ENCODE measurements at places on chromosomes 7 and 10.
A peak's percentile ranks its signal among the peaks of the same experiment; 100 is the strongest.

GRCh38 chr10:62503872-62504271 is 129.7 kb downstream of the ZNF365 start:
- no peak for DNase-seq

DNA sequence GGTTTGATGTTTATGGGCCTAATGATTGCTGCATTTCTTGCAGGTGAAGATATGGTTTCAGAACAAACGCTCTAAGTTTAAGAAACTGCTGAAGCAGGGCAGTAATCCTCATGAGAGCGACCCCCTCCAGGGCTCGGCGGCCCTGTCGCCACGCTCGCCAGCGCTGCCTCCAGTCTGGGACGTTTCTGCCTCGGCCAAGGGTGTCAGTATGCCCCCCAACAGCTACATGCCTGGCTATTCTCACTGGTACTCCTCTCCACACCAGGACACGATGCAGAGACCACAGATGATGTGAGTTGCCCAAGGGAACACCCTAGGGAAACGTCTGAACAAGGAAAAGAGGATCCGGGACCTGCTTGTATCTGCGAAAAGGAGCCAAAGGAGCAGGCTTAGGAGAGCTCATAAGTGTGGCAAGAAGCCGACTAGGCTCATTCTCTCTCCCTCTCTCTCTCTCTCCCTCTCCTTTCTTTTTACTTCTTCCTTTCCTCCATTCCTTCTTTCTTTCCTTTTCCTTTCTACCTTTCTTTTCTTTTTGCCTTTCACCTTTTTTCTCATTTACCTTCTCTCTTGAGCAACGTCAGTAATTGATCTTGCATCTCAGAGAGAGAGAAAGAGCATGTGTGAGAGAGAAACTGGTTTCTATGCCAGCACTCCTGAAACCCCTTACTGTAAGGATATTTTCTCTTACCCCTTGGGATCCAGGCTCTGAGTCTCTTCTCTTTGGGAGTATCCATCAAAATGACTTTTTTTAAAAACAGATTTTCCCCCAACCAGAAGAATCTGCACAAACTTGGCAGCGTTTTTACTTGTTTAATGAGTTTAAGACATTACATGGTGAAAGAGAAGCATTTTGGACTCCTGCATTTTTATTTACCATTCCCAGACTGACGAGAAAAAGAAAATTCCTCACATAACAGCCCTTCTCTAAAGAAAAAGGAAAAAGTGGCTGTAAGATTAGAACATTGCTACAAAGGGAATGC is 4.7 kb downstream of the DLX6 start:
- DNase-seq, result no peak

- DNase-seq, result no peak
These were observed 1111.3 kb downstream of the TYW1 start for GRCh38 chr7:68107968-68108367.

DNA sequence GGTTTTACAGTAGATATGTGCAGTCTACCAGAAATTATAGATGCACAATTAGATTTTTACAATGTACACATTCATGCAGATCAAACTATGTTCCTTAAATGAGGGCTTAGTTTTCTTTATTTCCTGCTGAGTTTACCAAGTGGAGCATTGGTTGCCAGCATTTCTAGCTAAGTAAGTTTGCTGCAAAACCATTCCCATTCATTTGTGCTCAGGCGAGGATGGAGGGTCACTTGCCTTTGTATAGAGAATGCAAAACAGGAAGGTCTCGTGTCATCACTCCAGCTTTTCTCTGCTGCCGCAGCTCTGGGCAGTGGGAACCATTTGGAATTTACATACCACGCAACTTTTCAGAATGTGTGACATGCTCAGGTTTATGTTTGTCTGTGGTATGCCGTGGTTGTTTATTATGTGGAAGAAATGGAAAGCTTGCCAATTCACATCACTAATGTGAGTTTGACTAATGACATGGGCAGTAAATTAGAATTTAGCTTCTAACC is 198.6 kb downstream of the TRIL start:
- DNase-seq, result no peak

- no peak for DNase-seq
These were observed 20.5 kb downstream of the BNIP3 start for GRCh38 chr10:131961047-131961776.

GRCh38 chr10:72557362-72557761 is 68.5 kb downstream of the MICU1 start:
- DNase-seq, result no peak

DNA sequence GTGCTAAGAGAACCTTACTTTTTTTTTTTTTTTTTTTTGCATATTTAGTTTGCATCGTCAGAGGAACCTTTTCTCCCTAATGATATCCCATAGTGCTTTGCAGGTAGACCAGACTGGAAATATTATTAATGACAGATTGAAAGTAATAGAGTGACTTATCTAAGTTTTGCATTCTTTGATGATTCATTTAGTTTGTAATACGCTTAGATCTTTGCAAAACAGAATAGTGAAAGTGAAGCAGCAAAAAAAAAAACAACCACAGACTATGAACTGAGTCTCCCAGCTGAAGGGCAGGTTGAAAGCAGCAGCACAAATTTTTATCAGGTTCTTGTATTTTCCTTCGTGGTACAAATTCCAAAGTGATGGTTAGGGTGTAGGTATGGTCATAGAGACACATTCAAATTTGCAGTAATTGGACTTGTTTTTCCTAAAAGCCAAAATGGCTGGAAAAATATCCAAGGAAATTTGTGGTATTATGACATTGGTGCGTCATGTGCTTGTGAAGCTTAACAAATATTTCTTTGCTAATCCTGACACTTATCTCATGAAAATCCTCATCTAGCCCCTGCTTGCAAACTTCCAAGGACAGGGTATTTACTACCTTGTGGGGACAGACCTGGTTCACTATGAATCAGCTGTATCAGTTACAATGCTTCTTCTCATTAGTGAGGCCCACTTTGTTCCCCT is 81.8 kb upstream of the CREB5 start:
- DNase-seq, result peak; percentile 22

DNA sequence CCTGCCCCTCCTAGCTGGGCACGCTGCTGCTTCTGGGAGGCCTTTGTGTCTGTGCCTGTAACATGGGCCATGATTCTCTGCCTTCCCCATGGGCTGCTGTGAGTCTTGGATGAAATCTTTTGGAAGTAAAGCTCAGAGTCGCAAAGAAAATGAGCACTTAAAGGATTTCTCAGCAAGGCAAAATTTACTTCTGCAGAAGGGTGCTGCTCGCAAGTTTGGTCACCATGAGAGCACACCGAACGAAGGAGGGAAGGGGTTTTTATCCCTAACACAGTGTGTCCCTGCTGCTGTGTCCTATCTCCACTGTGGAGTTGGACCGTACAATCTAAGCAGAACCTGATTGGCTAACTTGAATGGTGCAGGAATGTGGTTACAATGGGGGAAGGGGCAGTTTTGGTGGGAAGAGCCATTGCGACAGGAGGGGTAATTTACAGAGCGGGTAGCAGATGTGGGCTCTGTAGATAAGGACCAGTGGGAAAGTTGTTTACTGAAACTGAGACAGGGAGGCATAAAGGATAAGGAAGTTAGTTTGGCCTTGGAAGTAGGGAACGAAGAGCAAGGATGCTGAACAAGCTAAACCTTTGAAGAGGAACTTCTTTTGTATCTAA is 57.5 kb downstream of the FANK1 start:
- no peak for DNase-seq

DNA sequence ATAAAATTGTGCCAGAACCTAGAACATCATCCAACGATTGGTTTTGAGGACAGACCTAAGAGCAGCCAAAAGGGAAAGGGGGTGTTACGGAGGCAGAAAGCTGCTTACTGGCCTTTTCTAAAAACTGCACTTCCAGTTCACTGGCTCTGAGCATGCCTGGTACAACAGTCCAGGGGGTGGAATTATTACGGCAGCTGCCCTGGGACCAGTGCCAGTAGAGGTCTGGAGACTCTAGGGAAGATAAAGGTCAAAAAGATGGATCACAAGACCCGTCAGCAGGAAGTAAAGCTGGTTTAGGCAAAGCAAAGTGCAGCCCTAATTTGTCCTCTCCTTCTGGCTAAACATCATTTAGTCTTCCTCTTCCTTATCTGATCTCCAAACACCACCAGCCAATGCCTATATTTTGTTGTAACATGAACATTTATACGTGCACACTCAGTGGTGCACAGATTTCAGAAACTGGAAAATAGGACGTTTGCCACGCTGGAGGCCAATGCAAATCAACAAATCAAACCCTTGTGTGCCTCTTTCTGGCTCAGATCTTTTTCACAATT is 216.4 kb upstream of the DPP6 start:
- no peak for DNase-seq

DNA sequence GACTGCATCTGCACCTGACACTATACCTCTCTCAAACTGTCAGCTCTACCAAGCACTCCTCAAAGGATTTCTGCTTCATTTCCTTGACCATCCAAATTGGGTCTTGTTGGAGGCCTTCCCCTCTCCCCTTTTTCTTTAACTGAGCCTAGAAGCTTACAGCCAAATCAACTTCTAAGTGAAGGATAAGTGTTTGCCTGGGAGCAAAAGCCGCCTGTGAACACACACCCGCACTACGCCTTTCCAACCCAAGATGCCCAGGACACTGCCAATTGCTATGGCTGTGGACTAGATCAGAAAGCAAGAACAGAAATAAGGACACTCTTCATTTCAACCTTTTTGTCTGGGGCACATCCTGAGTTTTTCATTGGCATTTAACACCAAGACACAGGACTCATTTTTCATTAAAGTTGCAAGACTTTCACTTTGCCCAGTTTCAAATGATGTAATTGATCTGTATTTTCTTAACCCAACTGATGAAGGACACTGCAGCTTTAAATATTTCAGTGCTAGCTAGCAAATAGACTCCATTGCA is 52.8 kb downstream of the CPEB3 start:
- no peak for DNase-seq

DNA sequence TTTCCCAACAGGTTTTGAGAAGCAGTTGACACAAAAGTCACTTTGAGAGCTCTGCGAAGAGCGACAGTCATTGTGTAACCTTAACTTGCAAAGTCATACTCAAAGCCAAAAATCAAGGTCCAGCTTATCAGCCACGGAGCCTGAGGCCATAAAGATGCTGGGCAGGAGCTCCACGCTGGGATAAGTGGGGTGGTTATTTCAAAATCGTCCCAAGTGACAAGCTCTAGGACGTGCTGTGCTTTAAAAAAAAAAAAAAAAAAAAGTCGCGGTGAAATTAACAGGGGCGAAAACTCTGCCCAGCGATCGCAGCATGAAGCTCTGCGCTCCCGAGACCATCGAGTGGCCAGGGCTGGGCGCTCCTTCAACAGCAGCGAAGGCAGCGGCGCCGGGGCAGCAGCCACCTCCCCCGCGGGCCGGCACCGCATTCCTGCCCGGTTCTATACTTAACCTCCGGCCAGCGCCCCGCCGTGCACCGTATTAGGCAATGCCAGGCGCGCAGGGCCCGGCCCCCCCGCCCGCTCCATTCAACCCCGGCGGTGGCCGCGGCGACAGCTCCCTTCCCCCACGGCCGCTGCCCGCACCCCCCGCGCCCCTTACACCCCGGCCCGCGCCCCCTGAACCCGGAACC is 657 bp downstream of the HACD1 start:
- DNase-seq, result peak; percentile 21

DNA sequence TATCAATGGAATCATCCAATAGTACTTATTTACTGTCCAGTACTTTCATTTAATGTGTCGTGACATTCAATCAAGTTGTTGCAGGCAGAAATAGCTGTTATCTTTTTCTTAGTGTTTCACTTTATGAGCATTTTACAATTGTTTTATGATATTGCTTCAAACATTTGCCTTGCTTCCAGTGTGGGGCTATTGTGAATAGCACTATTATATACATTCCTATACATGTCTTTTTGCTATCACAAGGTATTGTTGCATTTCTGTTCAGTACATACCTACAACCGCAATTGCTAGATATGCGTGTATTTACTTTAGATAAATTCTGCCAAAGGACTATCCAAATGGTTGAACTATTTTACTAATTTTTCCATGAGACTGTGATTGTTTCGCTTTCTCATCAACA is 34.9 kb downstream of the CYP2C8 start:
- no peak for DNase-seq

GRCh38 chr7:117458977-117459583 is 20.7 kb upstream of the CFTR start:
- peak; percentile 33 for DNase-seq

DNA sequence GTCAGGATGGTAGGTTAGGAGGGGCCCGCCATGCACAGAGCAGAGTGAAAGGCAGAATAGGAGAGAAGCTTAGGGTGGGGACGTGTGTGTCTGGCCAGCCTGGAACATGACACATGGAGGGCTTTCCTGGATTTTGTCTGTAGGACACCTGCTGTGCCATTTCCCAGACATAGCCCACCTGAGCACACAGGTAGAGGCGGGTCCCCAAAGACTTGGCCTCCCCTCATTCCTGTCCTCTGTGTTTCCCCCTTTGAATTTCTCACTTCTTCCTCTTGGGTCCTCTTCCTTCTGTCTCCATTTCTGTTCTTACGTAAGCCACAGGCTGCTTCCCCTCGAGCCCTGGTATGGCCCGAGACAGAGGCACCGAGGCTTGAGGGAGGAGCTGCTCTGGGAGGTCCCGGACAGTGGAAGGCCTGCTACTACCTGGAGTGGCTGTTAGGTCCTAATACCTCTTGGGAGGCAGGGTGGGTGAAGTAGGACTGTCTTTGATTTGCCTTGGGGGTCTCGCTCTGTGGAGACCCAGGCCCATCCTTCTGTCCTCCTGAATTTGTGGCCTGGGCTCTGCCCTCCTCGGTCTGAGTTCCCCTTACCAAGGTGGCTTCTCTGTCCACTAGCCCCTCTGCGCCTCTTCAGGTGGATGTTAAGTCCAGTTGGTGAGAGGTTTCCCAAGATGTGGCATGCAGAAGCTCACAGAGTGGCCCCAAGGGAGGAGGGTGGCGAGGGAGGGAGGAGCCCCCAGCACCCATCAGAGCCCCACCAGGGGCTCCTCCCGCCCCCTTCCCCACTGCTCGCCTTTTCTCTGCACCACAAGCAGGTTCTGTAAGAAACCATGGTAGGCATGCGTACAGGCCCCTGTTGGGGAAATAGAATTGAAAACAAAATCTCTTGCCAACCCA is 5.5 kb downstream of the ZNF775 start:
- DNase-seq, result no peak

GRCh38 chr10:71697938-71698709 is 21.5 kb downstream of the C10orf105 start:
- DNase-seq, result no peak

DNA sequence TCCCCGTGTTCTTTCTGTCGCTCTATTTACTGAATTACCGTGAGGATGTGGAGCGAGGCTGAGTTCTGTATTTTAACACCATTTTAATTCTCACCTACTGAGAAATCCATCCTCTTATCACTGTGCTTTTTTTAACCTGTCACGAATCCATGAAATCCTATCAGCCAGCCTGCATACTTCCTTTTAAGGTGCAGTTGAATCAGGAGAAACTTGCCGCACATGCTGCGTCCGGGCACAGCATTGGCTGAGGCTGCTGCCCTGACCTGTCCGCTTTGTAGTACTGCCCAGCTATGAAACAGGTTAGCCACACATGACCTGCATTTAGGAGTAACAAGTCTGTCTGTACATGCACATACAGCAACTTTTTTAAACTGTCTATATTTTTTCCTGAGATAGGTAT is 82.5 kb downstream of the EGFR start:
- DNase-seq, result peak; percentile 54

GRCh38 chr7:16688249-16688648 is 42.3 kb downstream of the BZW2 start:
- peak; percentile 69 for DNase-seq
